RPMI8226 (cell line): ENCODE measurements at places on chromosomes 3 and 15.

DNA sequence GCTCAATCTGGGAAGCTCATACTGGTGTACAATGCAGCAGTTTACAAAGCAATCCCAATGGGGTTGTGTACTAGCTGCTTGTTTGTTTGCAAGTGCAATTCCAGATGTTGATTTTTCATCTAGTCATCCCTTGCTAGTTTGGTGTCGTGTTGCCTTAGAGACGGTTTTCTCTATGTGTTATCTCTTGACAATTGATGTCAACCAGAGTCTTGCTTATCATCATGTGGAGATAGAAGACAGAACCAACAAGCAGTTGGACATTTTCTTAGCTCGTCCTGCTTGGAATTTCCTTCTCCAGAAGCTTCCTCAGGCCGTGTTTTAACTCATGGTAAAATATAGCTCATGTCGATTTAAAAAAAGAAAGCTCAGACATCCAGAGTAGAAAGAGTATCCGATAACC lies 262.0 kb upstream of the KCNH8 start:
- no peak for DNase-seq

DNA sequence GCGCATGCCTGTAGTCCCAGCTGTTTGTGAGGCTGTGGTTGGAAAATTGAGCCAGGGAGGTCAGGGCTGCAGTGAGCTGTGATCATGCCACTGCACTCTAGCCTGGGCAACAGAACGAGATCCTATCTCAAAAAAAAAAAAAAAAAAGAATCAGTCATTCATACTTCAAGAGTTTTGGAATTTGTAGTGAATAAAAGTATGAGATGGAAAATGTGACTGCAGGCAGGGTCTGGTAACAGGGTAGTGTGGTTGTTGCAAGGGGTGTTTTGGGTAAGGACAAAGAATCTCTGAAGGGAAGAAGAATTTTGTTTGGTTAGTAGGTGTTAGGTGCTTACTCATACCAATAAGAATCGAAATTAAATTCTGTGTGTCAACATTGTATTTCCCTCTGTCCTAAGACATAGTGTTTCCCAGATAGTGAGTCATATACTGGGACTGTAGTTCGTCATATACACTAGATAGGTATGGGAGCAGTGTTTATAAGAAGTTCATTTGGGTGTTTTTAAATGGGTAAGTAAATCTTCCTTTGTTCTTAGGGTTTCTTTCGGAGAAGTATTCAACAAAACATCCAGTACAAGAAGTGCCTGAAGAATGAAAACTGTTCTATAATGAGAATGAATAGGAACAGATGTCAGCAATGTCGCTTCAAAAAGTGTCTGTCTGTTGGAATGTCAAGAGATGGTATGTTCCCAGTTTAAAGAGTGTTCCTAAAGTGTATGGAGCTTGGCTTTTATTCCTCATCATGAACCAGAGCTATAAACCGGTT lies 14.2 kb downstream of the NR1D2 start:
- DNase-seq = no peak

DNA sequence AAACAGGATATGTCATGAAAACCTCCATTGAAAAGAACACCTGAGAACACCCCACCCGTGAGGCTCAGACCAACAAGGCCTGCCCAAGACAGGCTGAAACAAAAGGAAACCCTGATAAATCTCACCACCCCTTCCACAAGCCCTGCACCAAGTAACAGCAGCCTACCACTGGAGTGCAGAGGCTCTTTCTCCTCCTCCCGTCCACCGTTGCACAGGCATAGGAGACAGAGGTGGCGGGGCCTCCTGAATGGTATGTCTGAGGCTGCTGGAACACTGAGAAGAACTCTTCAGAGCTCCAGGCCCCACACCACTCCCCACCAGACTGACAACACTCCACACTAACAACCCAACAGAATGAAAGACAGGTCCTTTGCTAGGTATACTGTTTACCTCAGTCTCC lies 21.4 kb downstream of the CHDH start:
- DNase-seq = no peak

DNA sequence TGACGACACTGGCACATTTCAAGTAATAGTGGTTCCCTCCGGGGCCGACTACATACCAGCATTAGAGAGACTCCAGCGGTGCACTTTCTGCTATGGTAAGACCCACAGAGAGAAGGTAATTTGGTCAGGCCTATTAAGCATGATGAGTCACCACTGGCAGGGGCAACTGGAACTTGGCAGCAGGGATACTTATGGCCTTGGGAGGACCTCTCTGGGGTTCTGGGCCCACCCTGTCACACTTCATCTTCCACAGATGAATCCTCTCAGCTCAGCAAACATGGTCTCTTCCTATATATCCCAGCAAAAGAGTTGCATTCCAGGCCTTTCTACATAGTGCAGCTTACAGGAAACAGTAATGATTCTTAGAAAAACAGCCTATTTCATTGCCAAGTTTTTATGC lies 88.0 kb downstream of the PIK3R4 start:
- no peak for DNase-seq

DNA sequence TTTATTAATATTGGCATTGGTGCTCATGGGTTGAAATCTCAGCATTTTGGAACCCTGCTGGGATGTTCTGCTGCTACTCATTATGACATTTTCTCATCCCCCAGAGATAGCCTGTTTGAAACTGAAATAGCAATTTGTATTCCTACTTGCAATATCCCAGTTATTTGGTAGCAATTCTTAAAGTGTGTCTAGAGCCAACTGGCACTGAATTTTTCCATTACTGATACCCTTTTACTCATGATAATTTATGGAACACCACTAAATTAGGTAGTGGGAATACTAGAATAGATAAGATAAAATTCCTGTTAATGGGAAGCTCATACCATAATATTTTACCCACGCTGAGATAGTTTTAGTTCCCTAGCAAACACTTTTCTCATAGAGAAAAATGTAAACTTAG lies 309.3 kb downstream of the SV2B start:
- no peak for DNase-seq

- DNase-seq = no peak
Observed at GRCh38 chr15:73326157-73326556, 42.6 kb downstream of the HCN4 start.

DNA sequence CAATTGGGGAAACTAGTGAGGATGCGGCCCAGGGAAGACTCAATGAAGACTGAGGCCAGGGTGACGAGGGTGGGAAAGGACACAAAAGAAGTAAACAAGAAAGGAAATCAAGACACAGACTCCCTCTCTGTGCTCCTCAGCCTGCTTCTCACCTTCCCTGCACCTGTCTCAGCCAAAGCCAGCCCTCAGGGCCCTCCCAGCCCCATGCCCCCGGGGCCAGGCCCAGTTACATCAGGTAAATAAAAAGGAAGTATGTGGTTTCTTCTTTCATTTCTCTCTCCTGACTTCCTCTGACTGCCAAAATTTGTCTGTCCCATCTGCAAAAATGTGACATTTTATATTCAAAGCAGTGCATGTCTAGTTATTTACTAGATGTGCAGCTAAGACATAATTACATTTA lies 328.0 kb downstream of the UACA start:
- DNase-seq = peak; percentile 93

DNA sequence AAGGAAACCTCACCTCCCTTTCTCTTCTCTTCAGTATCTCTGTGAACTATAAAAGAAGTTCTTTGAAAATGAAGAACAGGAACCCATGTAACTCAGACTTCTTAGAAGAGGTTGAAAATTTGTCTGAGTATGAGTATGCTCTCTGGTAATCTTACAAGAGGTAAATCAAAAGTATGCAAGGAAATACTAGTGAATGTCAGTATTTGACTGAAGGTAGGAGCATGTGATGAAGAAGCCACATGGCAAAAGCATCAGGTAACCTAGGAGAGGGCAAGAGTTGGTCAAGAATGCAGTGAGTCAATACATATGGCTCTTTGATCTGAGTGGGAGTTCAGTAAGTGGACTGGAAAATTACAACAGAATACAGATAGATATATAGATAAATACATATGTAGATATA lies 133.0 kb upstream of the NECTIN3 start:
- DNase-seq = no peak

- no peak for DNase-seq
Observed at GRCh38 chr3:119219069-119219468, 21.6 kb downstream of the B4GALT4 start.

DNA sequence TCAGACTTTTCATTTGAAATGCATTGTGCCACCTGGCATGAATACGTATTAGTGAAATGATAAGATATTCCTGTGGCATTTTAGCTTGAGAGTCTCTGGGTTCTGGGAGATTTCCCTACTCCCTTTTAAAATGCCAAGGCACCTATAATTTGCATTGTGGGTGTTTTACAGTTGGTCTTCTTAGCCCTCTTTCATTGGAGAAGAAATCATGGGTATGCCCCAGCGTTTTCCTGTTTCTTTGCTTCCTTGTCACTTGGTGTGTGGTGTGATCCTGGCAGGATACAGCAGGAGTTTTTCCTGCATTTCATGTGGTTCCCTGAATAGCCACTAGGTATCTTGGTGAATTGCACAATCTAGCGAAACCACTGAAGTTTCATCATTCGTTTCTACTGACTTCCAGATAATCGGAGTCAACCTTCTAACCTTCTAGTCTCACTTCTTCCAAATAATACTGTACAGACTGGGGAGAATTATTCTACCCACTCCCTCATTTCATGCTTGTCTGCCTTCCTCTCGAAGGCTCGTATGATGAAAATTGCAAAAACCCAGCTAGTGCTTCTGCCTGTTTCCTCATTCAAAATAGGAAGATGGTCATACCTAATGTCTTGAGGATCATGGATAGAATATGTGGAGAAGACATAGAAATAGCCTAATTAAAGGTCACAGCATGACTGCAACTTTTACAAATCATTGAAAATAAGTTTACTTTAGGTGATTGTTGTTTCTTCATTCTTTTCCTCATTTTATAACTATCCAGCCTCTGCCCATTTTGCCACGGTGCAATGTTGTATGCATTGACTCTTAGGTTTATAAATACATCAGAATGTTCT lies 2.6 kb downstream of the BHLHE40 start:
- no peak for DNase-seq

GRCh38 chr15:51335538-51336410 lies 2.6 kb downstream of the CYP19A1 start:
- DNase-seq = peak; percentile 70

DNA sequence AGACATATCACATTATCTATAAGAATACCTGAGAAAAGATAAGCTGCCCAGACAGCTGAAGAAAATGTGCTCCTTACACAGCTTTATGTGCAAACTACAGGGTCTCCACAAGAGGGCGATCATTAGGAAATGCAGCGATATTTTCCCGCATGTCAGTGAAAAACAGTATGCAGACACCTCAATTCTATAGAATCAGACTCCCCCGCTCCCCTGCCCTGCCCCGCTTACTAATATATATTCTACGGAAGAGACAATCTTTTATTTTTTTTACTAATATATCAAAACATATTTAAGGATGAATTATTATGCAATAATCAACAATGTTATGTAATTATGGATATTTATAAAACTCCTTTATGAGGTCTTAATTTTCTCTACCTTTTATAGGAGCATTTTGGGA lies 681.3 kb downstream of the ROBO1 start:
- peak; percentile 53 for DNase-seq

DNA sequence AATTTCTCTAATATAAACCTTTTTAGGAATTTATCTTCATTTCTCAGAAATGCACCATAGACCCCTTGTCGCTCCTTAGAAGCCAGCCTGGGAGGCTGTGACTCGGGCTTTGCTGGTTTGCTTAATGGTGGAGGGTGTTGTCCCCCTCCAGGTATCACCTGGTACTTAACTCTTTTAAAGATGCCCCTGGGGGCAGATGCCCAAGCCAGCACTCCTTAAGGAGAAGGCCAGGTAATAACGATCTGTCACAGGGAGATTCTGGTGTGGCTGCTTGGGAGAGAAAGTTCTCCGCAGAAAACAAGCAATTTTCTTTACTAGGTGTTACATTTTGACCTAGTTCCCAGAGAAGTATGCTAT lies 22.3 kb downstream of the EHD4 start:
- DNase-seq = no peak

DNA sequence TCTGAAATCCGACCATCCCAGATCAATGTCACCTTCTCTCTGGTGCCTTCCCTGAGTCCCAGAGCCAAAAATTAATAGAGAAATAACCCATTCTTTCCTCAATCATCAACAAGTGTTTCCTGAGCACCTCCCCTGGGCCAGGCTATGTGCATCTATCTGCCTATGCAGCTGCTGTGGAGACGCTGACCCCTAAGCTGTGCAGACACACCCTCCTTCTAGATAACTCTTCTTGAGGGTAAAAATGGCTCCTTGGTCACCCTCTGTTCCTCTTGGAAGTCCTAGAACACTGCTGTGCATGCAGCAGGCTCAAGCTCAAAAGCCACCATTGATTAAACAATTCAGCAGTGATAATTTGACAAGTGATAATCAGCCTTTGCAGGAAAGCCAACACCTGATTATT lies 18.4 kb downstream of the CA12 start:
- DNase-seq = no peak

DNA sequence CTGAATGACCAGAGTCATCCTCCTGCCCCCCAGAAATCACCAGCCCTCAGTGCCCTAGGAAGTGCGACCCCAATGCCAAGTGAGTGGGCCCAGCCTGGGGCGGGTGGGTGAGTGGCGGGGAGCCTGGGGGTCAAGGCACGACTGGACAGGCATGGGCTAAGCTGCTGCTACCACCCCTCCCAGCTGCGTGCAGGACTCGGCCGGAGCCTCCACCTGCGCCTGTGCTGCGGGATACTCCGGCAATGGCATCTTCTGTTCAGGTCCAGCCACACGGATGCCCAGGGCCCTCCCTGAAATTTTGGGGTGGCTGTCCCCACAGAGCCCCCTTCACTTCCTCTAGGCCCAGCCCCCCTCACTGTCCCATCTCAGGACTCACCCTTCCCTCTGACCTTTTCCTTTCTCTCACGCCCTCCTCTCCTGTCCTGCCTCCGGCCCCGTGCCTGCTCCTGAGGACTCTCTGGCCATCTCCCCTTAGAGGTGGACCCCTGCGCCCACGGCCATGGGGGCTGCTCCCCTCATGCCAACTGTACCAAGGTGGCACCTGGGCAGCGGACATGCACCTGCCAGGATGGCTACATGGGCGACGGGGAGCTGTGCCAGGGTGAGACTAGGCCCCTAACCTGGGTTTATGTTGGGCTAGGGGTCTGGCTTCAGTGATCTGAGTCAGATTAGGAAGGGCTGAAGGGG lies 17.0 kb downstream of the NT5DC2 start:
- DNase-seq = no peak

GRCh38 chr3:159364511-159364910 lies 562.7 kb downstream of the MFSD1 start:
- DNase-seq = no peak

DNA sequence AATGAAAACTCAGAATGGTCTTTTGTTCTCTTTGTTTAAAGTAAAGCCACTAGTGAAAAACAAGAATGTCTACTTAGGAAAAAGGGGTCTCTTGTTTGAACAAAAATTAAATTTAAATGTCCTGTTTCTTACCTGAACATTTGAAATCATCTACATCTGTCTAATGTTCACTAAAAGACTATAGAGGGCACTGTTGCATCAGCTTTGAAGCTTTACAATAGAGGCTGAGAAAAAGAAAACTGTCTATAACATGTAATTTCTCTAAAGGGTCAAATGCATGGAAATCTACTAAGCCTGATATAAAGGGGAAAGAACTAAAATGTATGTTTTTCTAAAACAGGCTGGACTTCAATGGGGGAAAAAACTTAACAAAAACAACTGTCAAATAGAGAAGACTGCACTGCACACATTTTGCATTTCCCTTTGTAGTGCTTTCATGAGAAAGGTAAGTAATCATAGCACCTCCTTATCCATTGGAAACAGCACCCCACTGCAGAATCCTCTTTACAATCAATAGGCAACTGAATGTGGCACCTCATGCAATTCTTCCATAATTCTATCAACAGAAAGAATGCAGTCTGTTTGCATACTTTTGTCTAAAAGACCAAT lies 26.3 kb downstream of the DPH6 start:
- DNase-seq = no peak
